Globus pallidus (tissue), 1 donor: ENCODE measurements at places on chromosomes 3 and 15.

DNA sequence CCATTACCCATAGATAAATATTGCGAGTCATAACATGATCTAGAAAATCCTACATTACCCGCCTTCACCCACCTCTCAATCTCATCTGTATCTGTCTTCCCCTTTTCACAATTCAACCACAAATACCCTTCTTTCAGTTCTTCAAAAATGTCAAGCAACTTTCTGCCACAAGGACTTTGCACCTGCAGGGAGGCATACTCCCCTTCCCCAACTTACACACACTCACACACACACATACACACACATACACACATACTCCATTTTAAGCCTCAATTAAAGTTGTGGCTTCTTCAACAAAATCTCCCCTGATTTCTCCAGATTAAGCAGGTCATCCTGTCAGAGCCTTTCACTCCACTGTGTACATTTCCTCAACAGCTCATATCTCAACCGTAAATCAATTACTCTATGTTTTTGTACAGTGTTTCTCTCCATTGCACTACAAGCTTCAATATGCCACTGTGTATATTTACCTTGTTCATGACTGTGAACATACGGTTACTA, 33.1 kb upstream of the CCDC50 start:
- no peak for DNase-seq

DNA sequence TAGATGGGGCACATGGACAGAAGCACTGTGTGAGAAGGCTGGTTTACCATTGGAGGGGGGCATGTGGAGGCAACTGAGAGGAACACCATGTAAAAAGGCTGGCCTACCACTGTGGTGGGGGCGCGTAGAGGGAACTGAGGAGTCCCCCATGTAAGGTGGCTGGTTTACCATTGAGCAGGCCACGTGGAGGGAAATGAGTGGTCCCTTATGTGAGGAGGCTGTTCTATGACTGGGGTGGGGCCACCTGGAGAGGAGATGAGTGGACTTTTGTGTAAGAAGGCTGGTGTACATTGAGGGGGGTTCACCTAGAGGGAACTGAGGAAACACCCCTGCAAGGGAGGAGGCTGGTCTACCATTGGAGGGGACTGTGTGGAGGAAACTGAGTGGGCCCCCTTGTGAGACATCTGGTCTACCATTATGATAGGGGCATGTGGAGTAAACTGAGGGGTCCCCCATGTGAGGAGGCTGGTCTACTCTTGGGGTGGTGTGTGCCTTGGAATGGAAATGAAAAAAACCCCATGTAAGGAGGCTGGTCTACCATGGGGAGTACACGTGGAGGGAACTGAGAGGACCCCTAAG, 156.9 kb downstream of the FBLN2 start:
- no peak for DNase-seq

GRCh38 chr3:120730576-120731542, 11.5 kb downstream of the RABL3 start:
- DNase-seq: no peak

GRCh38 chr3:56630966-56631365, 52.1 kb downstream of the TASOR start:
- DNase-seq: no peak

GRCh38 chr3:176376531-176376930, 820.8 kb downstream of the TBL1XR1 start:
- no peak for DNase-seq

DNA sequence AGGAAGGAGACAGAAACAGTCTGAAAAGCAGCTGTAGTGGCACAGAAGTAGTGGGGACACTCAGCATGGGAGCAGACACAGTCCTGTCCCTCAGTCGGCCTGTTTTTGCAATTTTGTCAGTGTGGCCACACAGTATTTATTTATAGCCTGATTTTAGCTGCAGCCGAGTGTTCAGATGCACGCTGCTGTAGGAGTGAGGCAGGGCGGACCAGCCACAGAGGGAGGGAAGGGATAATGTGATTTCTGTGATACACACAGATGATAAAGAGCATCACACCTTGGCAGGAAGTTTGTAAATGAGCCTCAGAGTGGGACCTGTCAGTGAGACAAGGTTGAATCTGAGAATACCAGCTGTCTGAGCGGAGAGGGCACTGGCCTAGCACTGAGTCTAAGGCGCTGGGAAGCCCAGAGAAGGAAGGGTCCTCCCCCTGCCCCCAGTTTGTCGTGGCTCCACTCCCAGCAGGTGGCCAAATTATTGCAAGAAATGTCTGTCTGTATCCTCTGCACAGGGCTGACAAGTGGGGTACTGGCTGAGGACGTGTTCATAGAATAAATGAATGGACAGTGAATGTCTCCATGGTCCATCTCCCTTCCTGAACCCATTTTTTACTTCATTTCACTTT, 3.8 kb downstream of the PSTPIP1 start:
- DNase-seq: no peak

GRCh38 chr15:42085721-42086120, 8.6 kb downstream of the PLA2G4D start:
- no peak for DNase-seq

DNA sequence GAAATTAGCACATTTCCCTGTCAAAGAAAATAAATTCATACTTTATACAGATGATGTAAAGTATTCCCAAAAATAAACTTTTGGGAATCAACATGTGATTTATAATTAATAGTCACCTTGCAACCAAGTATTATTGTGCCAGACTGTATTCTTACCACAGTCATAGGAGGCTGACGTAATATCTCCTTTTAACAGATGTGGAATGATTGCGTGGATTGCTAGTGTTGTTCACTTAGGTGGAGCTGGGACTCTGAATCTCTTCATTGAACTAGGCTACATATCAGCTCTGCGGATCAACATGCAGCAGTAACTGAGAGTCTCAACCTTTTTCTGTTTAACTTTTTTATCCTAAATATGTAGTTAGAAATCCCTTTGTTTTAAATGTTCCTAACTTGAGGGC, 37.2 kb downstream of the PXK start:
- no peak for DNase-seq

DNA sequence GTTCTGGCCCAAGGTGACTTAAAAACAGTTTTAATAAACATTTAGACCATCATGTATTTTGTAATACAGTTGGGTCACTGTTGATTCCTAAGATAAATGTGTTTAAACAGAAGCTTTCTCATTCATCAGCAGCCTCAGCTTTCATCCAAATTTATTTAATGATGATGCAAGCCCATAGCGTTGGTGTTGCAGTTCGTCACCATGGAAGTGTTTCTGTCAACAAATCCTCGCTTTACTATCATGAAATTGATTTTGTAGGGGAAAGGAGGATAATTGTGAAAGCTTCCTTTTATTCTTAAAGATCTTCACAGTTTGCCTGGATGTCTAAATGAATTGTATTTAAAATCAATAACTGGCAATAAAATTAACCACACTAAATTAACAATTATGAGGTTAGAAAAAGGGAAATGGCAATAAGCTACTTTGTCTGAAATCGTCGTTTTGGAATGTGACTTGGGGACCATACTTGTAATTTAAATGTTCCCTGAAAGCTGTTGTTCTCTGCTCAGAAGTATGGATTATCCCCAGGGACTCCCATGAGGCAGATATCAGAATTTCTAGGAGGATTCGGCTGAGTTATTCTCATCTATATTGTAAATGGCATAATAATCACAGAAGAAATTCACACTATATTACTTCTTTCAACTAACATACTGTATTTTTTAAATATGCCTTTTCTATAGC, 29.0 kb downstream of the CMSS1 start:
- DNase-seq: no peak

DNA sequence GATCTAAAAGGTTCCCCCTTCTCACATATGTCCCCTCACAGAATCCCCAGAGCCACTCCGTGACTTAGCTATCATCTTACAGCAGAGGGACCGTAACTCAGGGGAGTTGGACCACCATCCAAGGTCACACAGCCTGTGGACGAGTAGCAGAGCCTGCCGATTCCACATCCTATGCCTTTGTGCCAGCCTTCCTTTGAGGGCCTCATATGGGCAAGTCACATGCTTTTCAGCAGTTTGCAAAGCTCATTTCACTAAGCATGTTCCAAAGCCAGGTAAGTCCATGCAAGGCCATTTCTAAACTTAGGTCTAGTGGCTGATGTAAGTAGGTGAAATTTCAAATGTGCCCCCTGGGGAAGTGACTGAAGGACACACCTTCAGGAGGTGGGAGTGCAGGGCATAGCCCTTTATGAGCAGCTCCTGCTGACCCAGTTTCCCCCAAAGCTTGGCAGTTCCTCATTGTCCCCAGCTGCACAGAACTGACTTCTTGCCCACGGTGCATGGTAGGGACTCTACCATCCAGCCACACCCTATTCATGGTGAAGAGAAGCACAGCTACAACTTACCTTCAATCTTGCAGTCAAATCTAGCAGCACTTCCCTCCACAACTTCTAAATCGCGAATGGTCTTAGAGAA, 33.3 kb upstream of the HACD2 start:
- DNase-seq: no peak

DNA sequence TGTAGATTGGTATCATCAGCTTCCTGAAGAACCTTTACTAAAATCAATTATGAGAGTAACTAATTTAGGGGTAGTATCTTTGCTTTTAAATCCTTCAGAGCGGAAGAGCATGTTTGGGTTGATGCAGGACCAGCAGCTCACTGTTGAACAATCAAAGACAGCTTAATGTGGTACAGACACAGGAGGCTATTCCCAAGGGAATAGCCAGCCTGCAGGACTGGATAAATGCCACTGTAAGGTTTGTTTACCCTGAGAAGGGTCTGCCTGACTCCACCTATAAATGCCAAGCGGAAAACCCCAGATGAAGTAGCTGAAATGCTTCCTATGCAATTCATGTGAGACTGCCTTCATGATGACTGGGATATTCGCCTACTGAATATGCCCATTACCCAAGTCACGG, 16.0 kb upstream of the STAC start:
- no peak for DNase-seq

DNA sequence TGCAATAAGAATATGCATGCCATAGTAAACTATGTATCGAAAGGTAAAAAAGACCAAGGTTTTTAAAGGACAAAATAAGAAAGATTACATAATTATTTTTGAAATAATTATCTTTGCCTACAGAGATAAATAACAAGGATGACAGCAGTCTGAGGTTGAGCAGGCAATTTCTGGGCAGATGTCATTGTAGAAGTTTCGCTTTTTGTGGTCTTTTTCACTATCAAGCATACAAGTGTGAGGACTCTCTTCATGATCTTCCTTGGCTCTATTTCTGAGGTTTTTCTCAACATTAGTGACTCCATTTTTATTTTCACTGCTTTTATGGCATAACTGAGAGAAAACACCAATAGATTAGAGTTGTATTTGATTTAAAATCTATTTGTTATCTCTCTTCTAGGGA, 1337.9 kb upstream of the EPHA6 start:
- no peak for DNase-seq

DNA sequence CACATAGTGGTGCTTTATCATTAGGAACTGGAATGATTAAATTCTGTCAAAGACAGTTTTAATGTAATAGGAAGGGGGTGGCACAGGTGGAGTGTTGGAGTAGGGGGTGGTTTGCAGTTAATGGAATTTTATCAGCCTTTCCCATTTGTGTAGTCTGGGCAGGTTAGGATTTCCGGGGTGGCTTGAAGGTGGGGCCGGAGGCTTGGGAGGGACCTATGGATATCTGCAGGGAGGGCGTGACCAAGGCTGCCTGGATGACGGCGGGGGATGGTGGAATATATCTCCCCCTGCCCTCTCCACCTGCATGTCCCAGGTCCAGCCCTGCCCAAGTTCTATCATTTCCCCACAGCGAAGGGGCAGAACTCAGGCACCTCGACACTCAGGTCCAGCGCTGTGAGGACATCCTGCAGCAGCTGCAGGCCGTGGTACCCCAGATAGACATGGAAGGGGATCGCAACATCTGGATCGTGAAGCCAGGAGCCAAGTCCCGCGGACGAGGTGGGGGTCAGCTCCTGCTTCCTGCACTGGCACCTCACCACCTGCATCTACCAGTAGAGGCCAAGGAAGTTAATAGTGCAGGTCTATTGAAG, 15.5 kb downstream of the TTLL3 start:
- no peak for DNase-seq

DNA sequence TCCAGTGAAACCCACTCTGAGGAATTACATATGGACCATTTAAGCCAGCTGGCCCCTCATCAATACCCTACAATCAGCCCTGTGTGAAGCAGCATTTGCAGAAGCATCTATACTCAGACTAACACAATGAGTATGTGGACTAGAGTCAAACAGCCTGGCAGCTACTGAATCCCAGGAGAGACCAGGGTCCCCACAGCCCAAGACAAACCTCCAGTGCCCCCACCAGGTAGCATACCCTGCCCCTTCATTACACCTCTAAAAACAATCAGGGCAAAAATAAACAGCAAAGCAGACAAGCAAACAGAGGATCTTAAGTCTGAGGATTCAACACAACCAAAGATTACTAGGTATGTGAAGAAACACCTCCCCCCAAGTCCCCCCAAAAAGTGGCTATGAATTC, 157.4 kb downstream of the LEKR1 start:
- DNase-seq: no peak

GRCh38 chr3:125079675-125080045, 23.9 kb upstream of the HEG1 start:
- no peak for DNase-seq

DNA sequence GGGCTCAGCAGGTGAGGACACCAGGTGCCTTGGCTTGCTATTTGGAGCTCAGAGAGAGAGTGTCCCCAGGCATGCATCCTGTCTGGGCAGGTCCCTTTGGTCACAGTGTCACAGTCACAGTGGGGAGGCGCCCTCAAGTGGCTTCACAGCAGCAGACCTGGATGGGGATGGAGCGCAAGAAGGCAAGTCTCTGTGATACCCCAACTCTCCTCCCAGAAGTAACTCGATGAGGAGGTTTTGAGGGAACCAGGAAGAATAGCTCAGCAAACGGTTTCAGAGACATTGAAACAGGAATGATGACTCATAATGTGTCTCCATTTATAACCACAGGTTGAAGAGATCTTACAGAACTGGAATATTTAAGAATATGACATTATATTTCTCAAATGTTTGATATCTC, 66.5 kb upstream of the SH3GL3 start:
- no peak for DNase-seq

GRCh38 chr15:77282333-77282732, 137.6 kb downstream of the PEAK1 start:
- peak; percentile 10 for DNase-seq

DNA sequence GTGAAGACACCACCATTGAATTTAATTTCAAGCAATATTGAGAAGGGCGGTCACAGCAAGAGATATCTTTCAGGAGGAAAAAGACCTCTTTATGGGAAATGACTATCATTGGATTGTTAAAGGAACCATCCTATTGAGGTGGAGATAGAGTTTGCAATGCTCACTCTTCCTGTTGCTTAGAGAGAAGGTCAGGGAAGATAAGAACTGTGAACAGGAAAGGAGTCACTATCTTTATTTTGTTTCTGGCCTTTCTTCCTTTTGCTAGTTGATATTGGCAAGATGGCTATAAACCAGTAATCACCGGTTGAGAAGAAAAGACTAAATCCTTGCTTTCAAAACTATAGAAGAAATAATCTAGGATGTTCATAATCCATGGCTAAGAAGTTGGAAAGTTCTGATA, 112.1 kb upstream of the TMEM108 start:
- no peak for DNase-seq
